CD4-positive, alpha-beta T cell (primary cell): ENCODE measurements at places on chromosomes 4 and X. TPM values are rescaled to one million over a fixed set of nuclear protein-coding genes. Genes with fewer than 3 reads are reported as not detected.

The SLC16A2 gene
- 0.16 TPM for total RNA-seq

The MMRN1 gene
- 0.22 TPM for total RNA-seq

The ZNF732 gene
- total RNA-seq, result not detected

The HSFX2 gene
- not detected for total RNA-seq

The SPRY1 gene
- 20.3 TPM for total RNA-seq

The SORCS2 gene
- not detected for total RNA-seq

The USP27X gene
- 2.7 TPM for total RNA-seq
